ENCODE measurements at places on chromosomes 12 and 14.
A peak's percentile ranks its signal among the peaks of the same experiment; 100 is the strongest.

GRCh38 chr12:58026426-58026825, 85.1 kb downstream of the ATP23 start:
- DNase-seq: no peak

- DNase-seq: peak; percentile 58
These were observed 179.9 kb upstream of the ATF7IP start for GRCh38 chr12:14185427-14186192.

- DNase-seq: peak; percentile 85
These were observed 217.3 kb downstream of the MON2 start for GRCh38 chr12:62683776-62684569.

GRCh38 chr14:56195223-56195622, 77.0 kb downstream of the PELI2 start:
- DNase-seq: no peak

DNA sequence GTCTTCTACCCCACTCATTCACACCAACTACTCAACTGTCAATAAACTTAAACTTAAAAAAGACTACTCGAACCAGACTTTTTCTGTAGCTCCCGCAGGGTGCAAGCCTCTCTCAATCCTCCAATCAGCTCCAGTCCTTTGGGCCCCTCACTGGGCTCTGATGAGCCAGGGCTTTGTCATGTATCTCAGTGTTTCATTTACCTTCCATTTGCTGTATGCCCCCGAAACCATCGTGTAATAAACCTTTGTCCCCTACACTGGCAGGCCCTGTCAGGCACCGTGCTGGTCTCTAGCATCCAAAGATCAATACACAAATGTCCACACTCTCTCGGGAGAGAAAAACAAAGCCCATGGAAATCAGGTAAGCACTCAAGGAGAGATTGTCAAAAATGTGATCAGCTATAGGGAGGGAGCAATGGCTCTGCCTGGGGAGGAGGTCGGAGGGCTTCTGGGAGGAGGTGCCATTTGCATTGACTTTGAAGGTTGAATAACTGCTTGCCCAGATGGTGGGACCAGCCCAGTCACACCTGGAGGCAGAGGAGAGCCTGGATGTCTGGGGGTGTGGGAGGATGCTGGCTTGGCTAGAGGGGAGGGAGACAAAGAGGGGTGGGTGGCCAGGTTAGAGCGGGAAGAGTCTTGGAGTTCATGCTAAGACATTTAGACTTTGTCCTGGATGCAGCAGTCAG, 42.1 kb upstream of the DICER1 start:
- no peak for DNase-seq

DNA sequence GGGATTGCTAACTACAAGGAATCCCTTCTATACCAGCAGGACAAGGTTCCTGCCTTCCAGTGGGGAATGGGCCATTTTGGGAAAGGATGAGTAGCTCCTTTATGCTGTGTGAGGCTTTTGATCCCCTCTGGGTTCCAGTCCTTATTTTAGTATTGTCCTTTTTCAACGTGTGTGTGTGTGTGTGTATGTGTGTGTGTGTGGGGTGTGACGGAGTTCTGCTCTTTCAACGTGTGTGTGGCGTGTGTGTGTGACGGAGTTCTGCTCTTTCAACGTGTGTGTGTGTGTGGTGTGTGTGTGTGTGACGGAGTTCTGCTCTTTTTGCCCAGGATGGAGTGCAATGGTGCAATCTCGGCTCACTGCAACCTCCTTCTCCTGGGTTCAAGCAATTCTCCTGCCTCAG, 27.4 kb downstream of the RAB35 start:
- DNase-seq: no peak

DNA sequence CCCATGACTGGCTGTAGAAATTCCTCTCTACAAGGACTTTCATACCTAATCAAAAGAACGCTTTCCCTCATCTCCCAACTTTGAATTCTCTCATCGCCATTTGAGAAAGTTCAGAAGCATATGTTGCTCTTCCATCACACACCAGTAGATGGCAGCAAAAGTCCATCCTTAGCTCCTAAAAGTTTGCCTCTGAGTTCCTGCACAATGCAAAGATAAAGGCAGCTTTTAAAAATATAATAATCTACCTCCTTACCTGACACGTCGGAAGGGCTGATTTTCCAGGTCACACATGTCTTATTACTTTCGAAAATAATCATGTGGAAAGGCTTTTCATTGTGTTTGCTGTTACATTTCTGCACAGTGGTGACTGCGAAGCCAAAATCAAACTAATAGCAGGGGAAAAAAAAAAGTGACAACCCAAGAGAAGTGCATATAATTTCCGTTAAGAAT, 456.7 kb upstream of the SEL1L start:
- DNase-seq: peak; percentile 60

DNA sequence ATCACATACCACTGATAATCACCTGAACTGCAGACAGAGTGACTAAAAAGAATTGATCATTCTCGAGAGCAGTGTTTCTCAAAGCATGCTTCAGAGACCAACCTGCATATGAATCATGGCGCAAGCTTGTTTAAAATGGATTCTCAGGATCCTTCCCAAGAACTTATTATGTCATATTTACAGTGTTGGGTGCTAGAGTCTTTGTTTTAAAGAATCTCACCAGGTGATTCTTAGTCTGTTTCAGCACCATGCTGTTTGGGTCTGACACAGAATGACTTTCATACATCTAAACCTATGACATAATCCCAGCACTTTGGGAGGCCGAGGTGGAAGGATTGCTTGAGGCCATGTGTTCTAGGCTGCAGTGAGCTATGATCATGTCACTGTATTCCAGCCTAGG, 31.3 kb upstream of the SSPN start:
- no peak for DNase-seq

- no peak for DNase-seq
These were observed 244.8 kb downstream of the IPO8 start for GRCh38 chr12:30450872-30451271.

GRCh38 chr12:105083551-105084105, 630 bp downstream of the ALDH1L2 start:
- DNase-seq: peak; percentile 76

- DNase-seq: no peak
These were observed 200.3 kb downstream of the CNTN1 start for GRCh38 chr12:40892528-40892927.

GRCh38 chr12:102759466-102759865, 157.6 kb downstream of the PAH start:
- DNase-seq: no peak

DNA sequence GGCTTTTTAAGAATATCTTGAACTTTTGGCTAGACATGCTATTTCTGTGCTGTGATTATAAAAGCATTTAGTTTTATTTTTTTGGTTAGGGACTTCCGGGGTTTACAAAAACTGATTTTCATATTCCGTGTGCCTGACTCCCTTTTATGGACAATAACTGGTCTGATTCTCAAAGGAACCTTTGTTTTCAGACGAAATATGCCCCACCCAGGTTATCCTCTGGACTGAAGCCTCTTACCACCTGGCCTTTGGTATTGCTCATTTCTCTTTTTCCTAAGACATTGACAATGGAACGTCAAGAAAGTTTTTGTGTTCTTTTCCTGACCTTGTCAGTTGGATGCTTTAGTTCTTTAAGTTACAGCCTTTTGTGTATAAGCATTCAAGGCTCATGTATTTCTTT, 10.8 kb downstream of the TIGAR start:
- DNase-seq: no peak

GRCh38 chr14:51333901-51334521, 94.0 kb downstream of the TMX1 start:
- peak; percentile 32 for DNase-seq

GRCh38 chr12:30989754-30990153, 63.2 kb downstream of the TSPAN11 start:
- no peak for DNase-seq

- DNase-seq: no peak
These were observed 163.7 kb downstream of the BMP4 start for GRCh38 chr14:53792909-53793308.

DNA sequence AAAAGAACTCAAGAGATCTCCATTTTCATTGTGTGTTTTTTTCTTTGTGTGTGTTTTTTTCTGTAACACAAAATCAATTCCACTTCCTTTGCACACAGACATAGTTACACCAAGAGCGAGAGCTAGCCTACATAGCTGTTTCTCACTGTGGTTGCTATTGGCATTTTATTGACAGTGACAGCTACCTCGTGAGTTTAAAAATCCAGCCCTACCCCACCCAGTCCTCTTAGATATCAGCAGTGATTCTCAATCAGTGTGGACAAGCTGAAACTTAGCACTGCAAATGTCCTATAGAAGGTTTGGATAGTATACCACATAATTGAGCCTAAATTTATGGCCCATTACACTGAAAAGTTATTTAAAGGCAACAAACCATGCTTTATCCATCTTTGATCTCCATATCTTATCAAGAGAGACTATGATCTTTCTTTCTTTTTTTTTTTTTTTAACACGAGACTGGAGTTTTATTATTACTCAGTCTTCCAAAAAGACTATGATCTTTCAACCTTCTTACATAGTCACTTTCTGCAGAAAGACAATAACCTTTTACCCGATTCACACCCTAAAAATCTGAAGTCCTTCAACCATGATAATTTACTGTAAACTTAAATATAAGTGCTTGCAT, 46.8 kb downstream of the ATP2B1 start:
- DNase-seq: no peak

DNA sequence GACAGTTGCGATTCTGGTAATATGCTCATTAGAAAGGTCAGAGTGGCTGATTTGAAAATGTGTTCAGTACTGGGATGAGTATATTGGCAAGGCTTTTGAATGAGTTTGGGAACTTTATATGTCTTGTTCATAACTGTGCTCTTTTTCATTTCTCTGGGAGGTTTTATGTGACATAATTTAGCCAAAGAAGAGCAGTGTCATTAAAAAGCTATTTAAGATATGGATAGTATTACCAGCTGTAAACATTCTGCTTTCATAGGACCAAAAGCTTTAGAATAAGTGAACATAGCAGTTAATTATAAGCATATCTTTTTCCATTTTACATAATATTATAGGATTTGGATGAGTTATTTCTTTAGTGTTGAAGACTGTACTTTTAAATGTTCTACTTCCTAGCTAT, 260.4 kb downstream of the TTC6 start:
- DNase-seq: no peak

GRCh38 chr14:92519246-92520101, 5.9 kb downstream of the RIN3 start:
- no peak for DNase-seq

All from GM03348 (cell line).